ENCODE measurements at places on chromosomes 7 and 10.

DNA sequence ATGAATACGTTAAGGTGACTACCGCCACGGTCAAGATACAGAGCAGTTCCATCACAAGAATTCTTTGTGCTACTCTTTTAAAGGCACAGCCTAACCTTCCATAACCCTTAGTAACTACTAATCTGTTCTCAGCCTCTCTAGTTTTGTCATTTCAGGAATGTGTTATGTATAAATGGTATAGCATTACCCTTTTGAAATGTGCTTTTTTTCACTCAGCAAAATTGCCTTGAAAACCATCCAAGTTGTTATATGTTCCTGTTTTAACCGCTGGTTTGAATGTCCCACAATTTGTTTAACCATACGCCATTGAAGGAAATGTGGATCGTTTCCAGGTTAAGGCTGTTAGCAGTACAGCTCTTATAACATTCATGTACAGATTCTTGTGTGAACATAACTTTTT lies 32.0 kb downstream of the WAC start:
- DNase-seq: no peak

- no peak for DNase-seq
Observed at GRCh38 chr7:92259062-92259461, 13.3 kb downstream of the ANKIB1 start.

GRCh38 chr7:81768951-81769778 lies 682 bp downstream of the HGF start:
- DNase-seq: no peak

DNA sequence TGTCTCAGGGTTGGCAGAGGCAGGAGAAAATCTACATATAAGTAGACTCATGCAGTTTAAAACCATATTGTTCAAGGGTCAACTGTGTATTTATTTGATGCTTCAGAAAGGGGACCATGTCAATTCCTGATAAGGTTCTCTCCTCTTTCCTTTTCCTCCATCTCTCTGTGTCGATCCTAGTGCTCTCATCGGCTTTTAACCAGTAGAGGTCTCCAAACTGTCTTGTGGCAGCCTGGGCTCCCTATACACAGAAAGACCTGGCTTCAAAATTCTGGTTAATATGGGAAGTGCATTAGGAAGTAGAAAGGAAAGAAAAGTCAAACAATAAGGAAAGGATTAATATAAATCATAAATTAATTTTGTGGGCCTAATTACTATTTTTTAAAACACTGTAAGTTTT lies 304.4 kb upstream of the C7orf33 start:
- DNase-seq: no peak

GRCh38 chr7:196778-197321 lies 4.5 kb downstream of the FAM20C start:
- no peak for DNase-seq

GRCh38 chr10:13184730-13185514 lies 23.6 kb downstream of the MCM10 start:
- no peak for DNase-seq

- no peak for DNase-seq
Observed at GRCh38 chr7:151686016-151686766, 166.5 kb upstream of the RHEB start.

- no peak for DNase-seq
Observed at GRCh38 chr7:95440394-95441038, 5.7 kb upstream of the PON2 start.

- no peak for DNase-seq
Observed at GRCh38 chr10:78349911-78350663, 316.4 kb downstream of the RPS24 start.

DNA sequence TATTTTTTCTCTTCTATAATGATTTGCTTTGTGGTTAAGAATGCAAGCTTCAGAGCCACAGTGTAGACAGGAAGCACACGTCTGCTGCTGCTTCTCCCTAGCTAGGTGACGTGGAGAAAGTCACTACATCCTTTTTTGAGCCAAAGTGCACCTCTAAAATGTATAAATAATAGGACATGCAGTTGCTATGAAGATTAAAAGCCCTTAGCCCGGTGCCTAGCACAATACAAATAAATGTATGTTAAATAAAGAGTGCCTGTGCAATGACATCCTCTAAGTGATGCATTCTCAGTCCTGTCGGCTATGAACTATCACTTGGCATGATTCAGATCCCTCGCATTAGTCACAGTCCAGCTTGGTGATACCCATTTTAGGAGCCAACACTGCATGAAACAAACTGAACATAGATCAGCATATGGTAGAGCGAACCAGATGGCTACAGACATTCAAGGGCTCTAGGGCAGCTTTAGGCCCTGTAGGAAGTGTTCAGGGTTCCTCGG lies 4.8 kb upstream of the TRDMT1 start:
- DNase-seq: peak; percentile 88

DNA sequence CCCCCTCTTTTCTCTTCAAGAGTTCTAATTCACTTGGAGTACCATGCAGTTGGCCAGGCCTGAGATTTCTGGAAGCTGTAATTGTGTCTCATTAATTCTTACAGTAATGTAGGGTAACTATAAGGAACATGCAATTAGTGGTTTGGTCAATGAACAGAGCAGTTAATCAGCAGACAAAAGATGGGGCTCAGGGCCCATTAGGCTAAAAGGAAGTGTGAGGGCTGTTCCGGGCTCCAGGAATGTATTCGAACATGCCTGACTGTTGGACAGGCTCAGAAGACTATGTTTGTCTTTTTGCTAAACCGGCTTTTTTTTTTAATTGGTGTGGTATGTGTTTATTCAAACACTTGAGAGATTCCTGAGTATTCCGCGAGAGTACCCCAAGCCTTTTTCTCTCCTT lies 42.5 kb upstream of the FZD8 start:
- DNase-seq: no peak

- DNase-seq: peak; percentile 92
Observed at GRCh38 chr7:47795631-47796030, 152.6 kb downstream of the PKD1L1 start.

- no peak for DNase-seq
Observed at GRCh38 chr10:31457858-31458257, 138.8 kb downstream of the ZEB1 start.

DNA sequence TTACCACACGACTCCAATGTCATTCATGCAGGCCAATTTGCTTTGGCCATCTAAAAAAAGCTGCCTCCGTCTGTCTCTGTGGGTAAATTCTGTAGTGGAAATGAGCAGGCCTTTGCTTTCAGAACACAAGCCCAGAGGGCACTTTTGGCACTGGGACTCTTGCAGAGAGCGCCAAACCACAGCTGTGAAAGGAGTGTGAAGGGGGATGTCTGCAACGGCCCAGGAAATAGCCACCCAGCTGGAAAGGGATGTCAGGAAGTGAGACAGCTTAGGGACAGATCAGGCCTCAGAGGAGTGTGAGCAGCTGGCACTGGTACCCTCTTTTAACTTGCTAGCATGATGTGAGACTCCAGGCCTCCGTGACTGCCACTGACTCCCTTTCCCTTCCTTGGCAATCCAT lies 152.4 kb downstream of the DKK1 start:
- DNase-seq: peak; percentile 63

GRCh38 chr7:87339373-87339897 lies 6.0 kb upstream of the CROT start:
- no peak for DNase-seq

DNA sequence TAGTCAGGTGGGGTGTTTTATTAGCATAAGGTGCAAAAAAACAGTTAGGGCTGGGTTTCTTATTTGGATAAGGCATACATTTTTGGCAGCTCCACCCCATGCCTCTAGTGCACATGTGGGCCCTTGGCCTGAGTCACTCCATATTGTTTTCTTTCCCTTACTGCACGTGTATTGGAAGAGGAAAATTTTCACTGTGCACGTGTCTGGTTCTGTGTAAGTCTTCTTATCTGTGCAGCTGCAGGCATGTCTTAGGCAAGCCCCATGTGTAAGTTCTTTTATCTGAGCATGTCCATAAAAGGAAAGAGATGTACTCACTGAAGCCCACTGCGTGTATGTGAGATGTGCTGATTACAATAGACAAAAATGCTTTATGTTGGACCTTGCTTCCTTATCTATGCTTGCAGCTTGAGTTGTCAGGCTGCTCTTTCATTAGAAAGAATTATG lies 540.3 kb upstream of the IGFBP3 start:
- no peak for DNase-seq
